ENCODE measurements at places on chromosomes 2 and 18.
A peak's percentile ranks its signal among the peaks of the same experiment; 100 is the strongest.

GRCh38 chr2:17583646-17584045 lies 43.1 kb downstream of the VSNL1 start:
- no peak for DNase-seq

- no peak for DNase-seq
Measured at GRCh38 chr2:121778741-121779487, 23.5 kb downstream of the TSN start.

DNA sequence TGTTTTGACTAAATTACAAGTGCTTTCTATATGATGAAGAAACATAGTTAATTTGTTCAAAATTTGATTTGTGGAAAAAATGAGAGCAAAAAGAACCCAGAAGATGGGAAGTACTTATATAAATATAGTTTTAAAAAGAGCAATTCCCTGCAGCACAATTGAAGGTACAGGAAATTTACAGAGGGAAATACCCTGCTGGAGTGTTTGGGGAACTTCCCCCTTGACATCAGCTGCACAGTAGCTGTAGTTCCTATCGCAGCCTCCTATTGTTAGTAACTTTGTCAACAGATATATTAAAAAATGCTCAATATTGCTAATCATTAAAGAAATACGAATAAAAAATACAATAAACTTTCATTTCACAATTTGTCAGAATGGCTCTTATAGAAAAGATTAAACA lies 1118.8 kb upstream of the ZEB2 start:
- DNase-seq: peak; percentile 3

DNA sequence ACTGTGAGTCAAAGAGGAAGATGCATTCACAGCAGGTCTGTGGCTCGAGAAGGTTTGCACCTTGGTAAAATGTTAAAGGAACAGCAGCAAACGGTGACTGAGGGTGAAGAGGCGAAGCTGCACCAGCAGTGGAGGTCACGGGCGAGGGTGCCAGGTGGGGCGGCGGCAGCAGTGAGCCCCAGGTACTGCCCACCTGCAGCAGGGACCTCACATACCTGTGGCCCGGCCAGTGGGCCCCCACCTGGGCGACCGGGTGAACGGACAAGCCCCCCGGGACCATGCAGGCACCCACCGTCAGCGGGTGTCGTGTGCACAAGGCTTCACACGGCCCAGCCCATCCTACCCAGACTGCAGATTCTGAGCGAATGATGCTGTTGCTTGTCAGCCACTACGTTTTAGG lies 23.6 kb upstream of the KCNG2 start:
- no peak for DNase-seq

- no peak for DNase-seq
Measured at GRCh38 chr2:204108781-204109295, 172.3 kb downstream of the ICOS start.

- DNase-seq: no peak
Measured at GRCh38 chr2:219469186-219469724, 29.4 kb upstream of the GMPPA start.

DNA sequence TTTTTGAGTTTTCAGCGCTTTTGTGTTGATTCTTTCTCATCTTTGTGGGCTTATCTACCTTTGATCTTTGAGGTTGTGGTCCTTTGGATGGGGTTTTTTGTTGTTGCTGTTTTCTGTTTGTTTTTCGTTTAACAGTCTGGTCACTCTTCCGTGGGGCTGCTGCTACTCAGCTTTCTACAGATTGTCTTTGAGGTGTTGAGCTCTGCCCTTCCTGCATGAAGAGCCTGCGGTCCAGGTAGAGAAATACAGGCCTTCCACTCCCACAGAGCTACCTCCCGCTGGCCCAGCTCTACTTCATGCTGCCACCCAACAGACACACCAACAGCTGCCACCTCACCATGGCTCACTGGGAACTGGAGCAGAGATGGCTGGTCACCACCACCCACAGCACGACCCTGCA lies 61.7 kb upstream of the RNU4ATAC start:
- no peak for DNase-seq

All from pulmonary artery endothelial cell (primary cell).